ENCODE measurements at places on chromosomes 11 and 22. TPM values are rescaled to one million over a fixed set of nuclear protein-coding genes. Genes with fewer than 3 reads are reported as not detected.

- DNase-seq = no peak
Measured at GRCh38 chr22:17818180-17818579, 43.9 kb upstream of the BID start.

TCN2 gene
- 33.0 TPM for polyA plus RNA-seq

DNA sequence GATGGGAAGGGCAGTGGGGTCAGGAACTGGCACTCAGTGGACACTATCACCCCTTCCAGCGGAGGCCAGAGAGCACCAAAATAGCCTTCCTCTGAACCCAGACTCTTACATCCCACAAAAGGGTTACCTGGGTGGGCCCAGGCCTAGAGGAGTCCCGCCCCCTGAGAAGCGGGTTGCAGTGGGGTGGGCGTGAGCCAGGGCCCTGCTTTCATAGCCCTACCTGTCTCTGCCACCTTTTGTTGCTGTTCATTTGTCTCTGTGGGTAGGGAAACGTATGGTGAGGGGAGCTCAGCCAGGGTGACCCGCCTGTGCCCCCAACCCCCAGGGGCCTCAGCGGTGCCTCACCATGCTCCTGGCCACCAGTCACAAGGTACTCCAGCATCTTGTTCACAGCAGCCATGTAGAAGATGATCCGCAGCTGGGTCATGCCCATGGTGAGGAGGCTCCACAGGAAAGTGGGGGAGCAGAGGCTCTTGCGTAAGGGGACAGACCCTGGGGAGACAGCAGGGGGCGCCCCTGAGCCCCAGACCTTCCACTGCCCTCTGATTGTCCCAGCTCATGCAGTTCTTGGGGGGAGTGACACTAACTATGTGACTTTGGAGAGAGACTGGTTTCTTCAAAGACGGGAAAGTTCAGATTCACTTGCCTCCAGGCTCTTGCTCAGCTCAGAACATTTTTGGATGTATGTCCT, 24.0 kb downstream of the SLC43A1 start:
- DNase-seq = no peak

DNA sequence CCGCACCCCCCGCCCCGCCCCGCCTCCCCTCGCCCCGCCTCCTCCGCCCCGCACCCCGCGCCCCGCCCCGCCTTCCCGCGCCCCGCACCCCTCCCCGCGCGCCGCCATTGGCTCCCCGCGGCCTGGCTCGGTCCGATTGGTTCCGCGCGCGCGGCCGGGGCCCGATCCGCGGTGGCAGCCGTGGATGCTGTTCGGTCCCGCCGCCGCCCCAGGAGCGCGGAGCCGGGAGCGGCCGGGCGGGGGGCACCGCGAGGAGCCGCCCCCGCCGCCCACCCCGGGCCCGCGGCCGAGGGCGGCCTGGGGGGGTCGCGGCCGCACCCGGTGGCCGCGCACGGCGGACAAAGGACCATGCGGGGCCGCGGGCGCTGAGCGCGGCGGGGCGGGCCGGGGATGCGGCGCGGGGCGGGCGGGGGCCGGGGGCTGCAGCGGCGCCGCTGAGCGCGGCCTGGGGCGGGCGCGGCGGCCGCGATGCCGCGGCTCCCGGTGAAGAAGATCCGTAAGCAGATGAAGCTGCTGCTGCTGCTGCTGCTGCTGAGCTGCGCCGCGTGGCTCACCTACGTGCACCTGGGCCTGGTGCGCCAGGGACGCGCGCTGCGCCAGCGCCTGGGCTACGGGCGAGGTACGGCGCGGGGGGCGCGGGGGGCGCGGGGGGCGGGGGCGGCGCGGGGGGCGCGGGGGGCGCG, at the start of gene B4GALNT4:
Gene B4GALNT4, plus strand, starts transcription at position 164 of the 683 bp plus-strand sequence. Its CDS starts 305 bp downstream, at position 469.
- no peak for DNase-seq

DNA sequence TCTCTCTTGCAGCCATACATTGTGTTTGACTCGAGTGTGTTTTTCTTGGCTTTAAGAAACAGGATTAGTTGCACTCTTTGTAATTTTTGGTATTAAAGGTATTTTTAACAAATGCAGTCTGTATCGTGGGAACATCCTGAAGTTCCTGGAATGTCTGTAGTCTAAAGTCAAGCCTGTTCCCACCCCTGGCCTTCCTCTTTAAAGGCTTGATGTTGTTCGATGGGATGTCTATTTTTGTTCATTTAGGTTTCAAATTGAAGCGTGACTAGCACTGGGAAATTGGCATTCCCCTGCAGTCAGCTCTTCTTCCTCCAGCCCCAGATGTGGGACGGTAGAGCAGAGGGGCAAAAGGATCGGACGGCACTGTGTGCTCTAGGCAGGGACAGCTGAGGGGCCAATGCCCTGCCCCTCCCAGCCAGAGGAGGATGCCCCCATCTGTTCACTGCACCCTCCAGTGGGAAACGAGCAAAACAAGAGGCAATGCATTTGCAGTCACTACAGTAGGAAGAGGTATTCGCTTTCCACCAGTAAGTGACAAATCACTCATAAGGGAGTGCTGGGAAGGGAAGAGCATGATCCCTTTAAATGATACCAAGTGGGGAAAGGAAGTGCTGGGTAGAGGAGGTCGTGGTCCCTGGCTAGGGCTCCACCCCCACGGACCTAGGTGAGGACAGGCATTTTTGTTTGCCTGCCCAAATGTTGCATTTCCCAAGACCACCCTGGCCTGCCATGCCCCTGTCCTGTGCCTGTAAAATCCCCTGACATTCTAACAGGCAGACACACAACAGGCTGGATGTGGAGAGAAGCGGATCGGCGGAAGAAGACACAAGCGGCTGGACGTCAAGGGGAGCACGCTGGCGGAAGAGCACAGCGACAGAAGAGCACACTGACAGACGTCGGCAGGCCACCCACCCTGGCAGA, 47.4 kb upstream of the SEPTIN5 start:
- DNase-seq = no peak

DNA sequence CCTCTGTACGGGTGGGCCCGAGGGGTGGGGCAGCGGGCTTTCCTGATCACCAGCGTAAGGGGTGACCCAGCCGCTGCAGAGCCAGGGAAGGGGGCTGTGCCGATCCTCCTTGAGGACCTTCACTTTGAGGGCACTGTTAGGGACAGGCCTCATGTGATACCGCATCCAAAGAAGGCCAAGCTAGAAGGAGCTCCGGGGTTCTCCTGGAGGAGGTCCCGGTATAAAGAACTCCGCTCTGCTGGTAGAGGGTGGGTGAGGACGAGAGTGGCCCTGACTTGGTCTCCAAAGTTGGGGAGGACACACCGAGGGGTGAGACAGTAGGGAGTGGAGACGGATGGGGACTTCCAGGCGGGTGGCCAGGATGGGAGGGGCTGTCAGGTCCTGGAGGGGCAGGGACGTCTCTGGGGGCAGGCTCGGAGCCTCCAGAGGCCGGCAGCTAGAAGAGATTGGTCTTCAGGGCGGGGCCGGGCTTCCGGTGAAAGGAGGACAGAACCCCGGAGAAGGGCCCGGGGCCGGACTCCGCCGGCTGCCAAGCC, 4.6 kb downstream of the PHOX2A start:
- peak; percentile 56 for DNase-seq

MUC5AC gene
- 0.06 TPM for polyA plus RNA-seq

EIF3M gene
- 444 TPM for polyA plus RNA-seq

GRCh38 chr11:61529537-61530225, 21.1 kb downstream of the LRRC10B start:
- DNase-seq = no peak

GRCh38 chr11:120739780-120740179, 228.2 kb downstream of the GRIK4 start:
- DNase-seq = no peak

GRCh38 chr11:47786373-47786772, 19.2 kb upstream of the FNBP4 start:
- no peak for DNase-seq

DNA sequence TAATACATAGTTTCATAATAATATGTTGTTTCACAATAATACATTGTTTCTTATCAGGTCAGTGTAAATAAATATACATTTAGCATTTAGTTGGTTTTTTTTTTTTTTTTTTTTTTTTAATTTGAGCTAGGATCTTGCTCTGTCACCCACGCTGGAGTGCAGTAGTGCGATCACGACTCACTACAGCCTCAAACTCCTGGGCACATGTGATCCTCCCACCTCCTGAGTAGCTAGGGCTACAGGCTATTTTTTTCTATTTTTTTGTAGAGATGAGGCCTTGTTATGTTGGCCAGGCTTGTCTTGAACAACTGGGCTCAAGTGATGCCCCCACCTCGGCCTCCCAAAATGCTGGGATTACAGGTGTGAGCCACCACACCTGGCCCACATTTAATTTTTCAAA, 43.5 kb downstream of the MIAT start:
- DNase-seq = no peak

DNA sequence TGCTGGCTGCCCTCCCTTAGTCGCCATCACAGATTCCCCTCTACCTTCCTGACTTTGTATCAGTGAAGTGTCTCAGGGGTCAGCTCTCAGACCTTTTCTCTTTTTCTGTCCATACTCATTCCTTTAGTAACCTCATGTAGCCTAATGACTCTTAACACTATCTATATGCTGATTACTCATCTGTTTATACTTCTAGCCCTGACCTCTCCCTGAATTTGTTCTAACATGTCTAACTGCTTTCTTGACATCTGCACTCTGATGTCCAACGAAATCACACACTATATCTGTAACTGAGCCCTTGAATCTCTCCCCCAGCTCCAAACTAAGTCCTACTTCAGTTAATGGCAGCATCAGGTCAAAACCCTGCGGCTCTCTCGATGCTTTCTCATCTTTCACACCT, 135.8 kb upstream of the TIMP3 start:
- DNase-seq = no peak

PDGFD gene
- polyA plus RNA-seq = 4.7 TPM

DNA sequence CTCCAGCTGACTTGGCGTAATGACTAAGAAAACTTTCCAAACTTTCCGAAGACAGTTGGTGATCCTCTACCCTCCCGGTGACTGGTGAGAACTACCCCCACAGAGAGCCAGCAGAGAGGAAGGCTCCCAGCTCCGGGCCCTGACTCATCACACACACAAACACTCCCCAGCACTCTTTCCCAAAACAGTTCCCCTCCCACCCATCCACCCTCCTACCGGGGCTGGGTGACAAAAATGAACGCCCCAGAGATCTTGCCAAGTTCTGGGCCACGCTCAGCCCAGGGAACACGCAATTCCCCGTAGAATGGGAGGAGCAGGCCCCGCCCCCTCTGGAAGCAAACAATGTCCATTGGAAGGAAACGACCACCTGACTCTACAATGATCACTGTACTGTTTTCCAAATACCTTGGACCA, 21.3 kb upstream of the JAM3 start:
- DNase-seq = no peak

APOBEC3G gene
- 15.1 TPM for polyA plus RNA-seq

FOLR2 gene
- polyA plus RNA-seq = 14.5 TPM

DNA sequence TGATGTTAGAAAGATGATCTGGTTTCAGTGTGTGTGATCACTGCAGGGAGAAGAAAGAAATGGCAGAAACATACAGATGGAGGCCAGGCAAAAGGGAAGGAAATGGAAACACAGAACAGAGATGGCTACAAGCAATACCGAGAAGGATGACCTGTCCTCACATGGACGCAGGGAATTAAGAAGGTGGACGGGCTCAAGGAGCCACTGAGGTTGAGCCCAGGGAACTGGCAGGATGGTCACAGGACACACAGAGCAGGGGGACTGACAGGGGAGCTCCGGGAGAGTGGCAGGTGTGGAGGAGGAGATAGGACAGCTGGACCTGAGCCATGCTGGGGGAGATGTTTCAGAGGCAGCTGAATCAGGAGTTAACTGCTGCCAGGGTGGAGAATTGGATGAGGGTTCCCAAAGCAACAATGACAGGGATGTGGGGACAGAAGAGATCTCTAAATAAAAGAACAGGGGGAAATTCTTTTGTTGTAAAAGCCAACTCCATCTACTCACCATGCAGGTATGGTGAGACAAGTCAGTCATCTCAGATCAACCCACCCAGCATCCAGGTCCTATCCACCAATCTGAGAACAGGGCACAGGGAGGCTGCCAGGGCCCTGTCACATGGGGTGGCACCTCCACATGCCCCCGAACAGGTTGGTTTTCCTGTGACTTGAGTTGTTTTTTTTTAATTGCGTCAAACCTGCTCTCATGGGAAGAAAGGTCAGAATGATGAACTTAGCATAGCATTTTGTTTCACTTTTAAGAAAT, 26.3 kb downstream of the KLHL22 start:
- DNase-seq = no peak

PKDREJ gene
- 0.37 TPM for polyA plus RNA-seq

GRCh38 chr11:32034680-32035079, 56.2 kb upstream of the RCN1 start:
- no peak for DNase-seq

DNA sequence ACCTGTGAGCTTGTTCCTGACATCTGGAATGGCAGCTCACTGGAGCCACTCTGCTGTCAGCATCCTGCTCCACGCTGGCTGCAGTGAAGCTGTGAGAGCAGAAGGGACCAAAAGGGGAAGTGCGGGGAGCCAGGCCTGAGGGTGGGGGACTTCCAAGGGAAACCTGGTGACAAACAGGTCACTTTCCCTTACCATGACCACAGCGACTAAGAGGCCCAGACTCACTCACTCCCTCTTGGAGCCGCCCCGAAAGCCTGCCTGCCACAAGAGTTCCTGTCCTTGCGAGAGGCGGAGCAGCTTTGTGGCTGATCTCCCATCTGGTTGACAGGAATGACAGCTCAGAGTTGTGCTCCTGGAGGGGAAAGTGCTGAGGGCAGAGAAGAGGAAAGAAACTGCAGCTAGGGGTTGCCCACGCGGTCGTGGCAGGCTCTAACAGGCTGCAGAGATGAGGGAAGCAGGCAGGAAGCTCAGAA, 183.8 kb upstream of the NTM start:
- no peak for DNase-seq

DNA sequence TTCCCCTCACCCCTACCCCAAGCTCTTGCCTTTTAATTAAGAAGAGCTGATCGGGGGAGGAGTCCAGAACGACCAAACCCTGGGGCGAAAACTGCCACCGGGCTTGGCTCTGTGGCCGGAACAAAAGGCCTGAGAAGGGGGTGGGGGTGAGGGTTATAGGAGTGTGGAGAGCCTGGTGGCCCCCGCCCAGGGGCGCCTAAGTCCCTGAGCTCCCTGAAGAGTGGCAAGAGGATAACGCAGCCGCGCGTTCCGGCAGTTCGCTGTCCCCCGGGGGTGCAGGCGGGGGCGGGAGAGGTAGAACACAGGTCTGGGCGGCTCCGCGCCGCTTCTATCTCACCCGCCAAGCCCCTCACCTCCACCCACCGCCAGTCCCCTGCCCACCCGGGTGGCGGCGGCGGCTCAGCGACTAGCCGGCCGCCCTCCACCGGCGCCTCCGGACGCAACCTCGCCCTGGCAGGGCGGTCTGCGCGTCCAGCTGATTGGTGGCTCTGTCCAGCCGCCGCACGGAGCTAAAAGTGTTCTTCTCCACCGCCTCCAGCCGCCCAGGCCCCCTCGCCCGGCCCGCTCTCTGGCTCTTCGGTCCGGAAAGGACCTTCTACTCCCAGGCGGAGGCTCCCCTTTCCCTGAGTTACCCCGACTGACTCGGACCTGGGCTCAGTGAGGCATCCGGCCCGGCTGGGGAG, 18.7 kb upstream of the BDNF start:
- DNase-seq = no peak

GRCh38 chr11:99327066-99327465, 306.3 kb downstream of the CNTN5 start:
- no peak for DNase-seq

GRCh38 chr11:122246874-122247273, 130.9 kb upstream of the BLID start:
- no peak for DNase-seq

Data from right lung (tissue), 10 donors.